Sigmoid colon (tissue), 7 donors: ENCODE measurements at places on chromosomes 3 and 15. TPM values are rescaled to one million over a fixed set of nuclear protein-coding genes. Genes with fewer than 3 reads are reported as not detected.

- DNase-seq = no peak
Observed at GRCh38 chr3:10289787-10290355, 2.9 kb downstream of the GHRL start.

- DNase-seq = no peak
Observed at GRCh38 chr3:37384117-37384516, 209.7 kb upstream of the LRRFIP2 start.

DNA sequence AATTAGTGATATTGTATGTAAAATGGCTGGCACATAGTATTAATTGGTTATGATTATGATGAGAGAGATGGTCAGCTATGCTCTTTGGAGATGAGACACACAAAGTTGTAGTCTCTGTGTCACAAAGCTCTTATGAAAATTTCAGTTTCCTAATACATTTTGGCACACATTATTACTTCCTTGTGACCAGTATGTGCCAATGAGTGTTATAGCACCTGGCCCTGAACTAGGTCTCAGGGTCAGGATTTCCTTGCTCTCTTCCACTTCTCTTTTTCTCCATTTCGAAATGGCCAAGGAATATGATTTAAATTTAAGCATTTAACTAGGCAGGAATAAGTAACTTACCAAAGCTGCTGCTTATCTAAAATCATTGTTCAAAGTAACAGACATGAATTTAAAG lies 28.0 kb downstream of the TIPARP start:
- no peak for DNase-seq

GRCh38 chr3:196168808-196169391 lies 42.3 kb downstream of the ZDHHC19 start:
- DNase-seq = no peak

DNA sequence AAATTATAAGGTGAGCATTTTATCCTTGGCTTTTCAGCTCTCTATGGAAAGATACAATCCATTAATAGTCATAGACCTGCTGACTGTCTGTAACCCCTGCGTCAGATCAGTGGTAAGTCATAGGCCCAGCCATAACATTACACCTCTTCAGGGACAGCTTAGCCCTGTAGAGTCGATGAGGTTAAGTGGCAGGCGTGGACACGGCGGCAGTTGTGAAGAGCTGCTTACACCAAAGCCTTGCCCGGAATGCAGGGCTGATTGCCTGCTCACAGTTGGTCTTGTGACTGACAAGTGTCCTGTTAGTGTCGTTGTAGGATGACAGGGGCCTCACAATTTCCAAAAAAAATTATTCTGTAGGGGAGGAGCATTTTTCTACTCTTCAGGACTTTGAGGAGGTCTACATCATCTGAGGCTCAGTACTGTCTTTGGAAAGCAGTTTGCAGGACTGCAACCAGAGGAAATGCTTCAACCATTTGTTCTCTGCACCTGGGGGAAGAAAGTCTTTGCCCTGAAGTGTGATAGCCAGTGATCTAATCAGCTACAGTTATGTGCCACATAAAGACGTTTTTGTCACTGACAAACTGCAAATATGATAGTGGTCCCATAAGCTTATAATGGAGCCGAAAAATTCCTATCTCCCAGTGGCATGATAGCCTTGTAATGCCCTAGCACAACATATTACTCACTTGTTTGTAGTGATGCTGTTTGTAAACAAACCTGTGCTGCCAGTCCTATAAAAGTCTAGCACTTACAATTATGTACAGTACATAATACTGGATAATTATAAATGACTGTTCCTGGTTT lies 14.9 kb upstream of the SELENOT start:
- DNase-seq = no peak

DNA sequence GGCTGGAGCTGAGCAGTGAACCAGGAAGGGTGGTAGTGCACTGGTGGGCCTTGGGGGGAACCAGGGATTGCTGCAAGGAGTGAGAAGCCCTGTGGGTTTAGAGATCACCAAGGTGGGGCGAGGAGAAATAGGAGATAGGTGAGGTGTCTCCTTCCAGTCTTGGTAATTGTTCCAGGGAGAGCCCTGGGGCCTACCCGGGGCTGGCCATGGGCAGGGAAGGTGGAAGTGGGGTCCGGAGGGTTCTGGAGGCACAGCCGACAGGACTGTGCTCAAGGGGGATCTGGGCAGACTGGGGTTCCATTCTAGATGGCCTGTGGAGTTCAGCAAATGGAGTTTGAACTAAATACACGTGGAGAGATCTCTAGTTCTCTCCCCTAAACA lies 4.5 kb downstream of the CHST13 start:
- DNase-seq = peak; percentile 35

DNA sequence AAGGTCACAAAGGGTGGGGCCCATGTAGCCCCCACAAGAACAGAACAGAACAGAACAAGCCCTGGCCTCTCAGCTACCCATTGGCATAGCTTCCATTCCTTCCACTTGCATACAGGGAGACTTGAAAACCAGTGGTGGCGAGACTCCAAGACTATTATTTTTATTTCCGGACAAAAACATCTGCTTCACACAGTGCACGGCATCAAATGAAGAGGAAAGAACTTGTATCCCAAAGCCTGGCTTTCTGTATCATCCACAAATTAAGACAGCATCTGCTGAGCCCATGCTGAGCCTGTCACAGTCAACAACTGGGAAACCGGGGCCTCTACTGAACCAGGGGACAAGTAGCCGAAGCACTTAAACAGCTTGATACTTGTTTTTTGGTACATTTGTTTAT lies 56.0 kb downstream of the CLEC3B start:
- DNase-seq = no peak

- DNase-seq = no peak
Observed at GRCh38 chr3:140131895-140132294, 196.9 kb downstream of the CLSTN2 start.

- DNase-seq = no peak
Observed at GRCh38 chr3:53131096-53131495, 861 bp upstream of the RFT1 start.

DNA sequence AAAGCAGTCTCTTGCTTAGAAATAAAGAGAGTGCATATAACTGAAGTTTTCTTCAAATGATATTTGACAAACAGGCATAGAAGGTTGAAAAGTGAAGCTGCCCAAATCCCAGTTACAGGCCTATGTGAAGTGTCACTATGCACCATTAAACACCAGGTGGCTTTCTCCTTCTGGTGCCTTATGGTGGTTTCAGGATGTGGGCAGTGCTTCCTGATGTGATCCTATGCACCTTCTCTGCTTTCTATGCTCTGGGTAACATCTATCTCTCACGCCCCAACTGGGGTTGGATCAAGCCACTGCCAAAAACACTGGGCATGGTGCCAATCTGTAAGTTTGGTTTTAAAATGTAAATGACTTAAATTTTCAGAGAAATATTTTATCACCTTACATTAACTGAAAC lies 744.7 kb downstream of the TUSC7 start:
- DNase-seq = no peak

- no peak for DNase-seq
Observed at GRCh38 chr3:178203165-178203564, 333.1 kb upstream of the KCNMB2 start.

Gene GOLGA8N
- total RNA-seq = 9.3 TPM

Gene ESYT3
- 19.4 TPM for total RNA-seq

Gene FGF12
- total RNA-seq = 1.8 TPM

Gene CILP
- 31.3 TPM for total RNA-seq

Gene ACKR2
- total RNA-seq = 1.9 TPM
